Stimulated activated CD8-positive, alpha-beta memory T cell treated with anti-CD3 and anti-CD28 coated beads, Interleukin-2, amount 100 ng/mL, for 1 hour (primary cell): ENCODE measurements at places on chromosomes 4 and X.

DNA sequence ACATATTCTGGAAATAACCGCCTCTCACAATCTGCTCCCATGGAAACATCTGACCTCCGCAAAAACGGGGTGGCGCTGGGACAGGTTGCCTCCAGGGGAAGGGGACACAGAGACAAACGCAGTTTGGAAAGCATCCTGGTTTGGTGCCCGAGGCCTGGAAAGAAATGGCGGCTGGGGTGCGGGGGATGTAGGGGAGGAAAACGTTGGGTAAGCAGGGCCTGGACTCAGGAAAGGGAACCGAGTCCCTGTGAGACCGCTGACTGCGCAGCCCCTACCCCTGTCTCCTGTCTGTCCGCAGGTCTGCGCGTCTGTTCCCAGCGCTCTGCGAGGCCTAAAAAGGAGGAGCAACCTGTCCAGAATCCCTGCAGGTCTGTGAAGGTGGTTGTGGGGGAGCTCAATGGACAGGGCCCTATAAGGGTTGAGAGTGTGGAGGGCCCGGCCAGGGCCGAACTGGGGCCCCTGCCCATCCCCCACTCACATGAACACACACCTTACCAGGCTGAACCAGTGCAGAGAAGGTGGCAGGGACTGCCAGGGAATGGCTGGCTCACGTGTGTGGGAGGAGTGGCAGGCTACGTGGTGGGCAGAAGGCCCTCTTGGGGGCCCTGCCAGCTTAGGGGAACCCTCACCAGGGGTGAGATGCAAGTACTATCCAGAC, 672 bp downstream of the TCEAL3 start:
- DNase-seq: no peak

- no peak for DNase-seq
Measured at GRCh38 chr4:137768881-137769280, 236.6 kb upstream of the PCDH18 start.

DNA sequence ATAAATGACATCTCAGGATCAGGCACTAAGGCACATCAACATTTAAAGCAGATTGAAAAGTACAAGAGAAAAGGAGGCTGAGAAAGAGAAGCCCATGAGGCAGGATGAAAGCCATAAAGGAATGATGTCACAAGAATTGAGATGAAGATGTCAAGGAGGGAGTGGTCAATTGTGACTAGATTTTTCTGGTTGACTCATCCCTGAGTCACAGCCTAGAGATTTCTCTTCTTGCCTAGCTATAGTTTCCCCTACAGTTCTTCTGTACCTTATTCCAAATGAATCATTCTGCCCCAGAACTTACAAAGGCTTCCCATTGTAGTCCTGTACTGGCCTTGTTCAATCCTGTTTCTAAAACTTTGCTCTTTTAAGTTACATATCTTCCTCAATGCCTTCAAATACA, 3.4 kb upstream of the USP53 start:
- DNase-seq: peak; percentile 8

GRCh38 chr4:183966371-183966770, 61.3 kb downstream of the STOX2 start:
- DNase-seq: no peak

GRCh38 chr4:153045111-153045982, 109.2 kb downstream of the FHDC1 start:
- no peak for DNase-seq

GRCh38 chr4:183078634-183079033, 20.4 kb upstream of the WWC2 start:
- no peak for DNase-seq

- DNase-seq: no peak
Measured at GRCh38 chr4:106647451-106647850, 278.9 kb upstream of the GIMD1 start.

DNA sequence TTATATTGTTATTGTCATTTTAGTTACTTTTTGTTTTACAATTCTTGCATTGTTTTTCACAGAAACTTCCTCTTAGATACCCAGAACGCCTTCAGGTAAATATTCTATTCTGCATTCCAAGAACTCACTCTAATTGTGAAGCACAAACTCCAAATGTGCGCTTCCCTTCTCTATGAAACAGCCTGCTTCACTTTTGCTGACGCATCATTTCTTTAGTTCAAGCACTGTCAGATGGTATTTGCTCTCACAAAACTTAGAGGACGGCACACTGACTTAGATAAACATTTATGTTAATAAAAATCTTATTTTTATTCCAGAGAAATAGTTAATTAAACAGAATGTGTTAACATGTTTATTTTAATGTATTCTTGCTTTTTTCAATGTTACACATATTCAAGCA, 3.3 kb downstream of the CSN1S1 start:
- no peak for DNase-seq

DNA sequence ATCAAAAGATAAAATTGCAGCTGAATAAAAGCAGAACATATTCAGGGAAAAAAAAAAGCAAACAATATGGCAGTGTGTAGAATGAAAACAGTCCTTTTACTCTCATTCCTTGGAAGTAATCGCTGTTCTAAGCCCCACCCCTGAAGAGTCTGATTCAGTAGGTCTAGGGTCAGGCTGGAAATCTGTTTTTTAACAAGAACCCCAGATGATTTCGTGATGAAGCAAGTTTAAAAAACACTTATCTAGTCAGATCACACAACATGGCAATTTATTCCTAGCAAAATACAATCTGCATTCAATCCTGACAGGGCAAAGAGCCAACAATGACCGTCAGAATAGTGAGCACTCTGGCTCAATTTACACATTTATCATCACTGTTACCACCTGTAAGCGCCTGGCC, 16.1 kb downstream of the FAM120C start:
- no peak for DNase-seq

GRCh38 chr4:115294717-115295116, 181.3 kb upstream of the NDST4 start:
- no peak for DNase-seq

GRCh38 chrX:44675362-44676024, 132.8 kb upstream of the FUNDC1 start:
- DNase-seq: no peak

GRCh38 chr4:38762560-38762959, 20.2 kb downstream of the TLR10 start:
- DNase-seq: no peak

DNA sequence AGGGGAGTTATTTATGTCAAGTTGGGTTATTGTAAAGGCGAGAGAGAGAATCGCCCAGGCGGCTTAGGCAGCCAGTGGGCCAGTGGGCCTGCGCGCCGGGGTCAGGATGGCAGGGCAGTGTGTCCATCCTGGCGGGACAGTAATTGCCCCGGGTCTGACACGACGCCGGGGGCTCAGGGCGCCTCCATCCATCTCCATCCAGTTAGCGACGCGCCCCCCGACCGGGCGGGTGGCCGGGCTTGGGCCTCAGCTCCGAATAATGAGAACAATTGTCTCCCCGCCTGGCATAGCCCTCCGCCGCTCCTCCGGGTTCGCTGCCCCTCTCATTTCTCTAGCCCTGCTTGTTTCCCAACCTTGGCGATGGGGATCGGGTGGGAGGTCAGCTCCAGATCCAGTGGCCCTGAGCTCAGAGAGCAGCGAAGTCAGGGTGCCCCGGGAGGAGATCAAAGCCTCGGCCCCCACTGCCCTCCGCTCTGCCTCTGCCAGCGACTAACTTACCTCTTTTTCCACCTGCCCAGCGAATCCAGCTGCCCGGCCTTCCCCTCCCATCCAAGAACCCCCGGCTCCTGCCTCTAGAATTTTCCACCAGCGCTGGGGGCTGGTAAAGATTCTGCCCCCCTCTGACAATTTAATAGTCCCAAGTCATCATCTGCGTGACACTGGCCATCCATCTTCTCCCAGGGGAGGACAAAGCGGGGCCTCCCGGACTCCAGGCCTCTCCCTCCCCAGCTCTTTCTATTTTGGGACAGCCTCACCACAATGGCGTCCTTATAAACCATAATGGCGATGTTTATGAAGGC, 56.9 kb upstream of the TMEM33 start:
- DNase-seq: no peak

DNA sequence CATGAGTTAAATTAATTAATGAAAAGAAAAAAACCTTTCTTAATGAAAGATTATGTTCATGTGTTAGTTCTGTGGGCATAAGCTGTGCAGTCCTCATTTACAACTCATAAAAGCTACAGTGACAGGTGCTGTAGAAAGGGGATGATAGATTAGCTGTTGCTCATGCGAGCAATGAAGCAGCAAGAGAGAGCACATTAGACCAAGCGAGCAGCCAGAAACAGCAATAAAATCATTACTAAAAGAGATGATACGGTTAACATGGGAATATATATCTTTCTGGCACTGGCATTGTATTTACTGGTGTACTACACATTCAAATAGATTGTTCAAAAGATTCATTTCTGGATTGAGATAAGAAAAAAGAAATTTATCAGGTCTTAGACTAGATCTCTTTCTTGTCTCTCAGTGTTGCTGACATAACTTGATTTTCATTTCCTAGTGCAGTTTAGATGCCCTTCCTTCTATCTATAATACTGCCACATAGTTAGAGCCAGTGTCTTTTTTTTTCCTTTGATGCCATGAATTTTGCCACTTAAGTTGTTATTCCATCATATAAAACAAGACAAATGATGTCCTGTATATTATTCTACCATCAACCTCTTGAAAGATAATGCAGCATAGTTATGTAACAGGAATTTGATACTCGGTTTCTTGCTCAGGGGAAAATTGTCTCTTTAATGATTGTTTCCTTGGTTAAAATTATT, 164.6 kb downstream of the BANK1 start:
- no peak for DNase-seq

GRCh38 chr4:93870876-93871458, 42.4 kb downstream of the ATOH1 start:
- DNase-seq: no peak

GRCh38 chr4:53010318-53010717, 148.2 kb downstream of the RASL11B start:
- no peak for DNase-seq

GRCh38 chr4:112508356-112508755, 7.6 kb downstream of the NEUROG2 start:
- no peak for DNase-seq
